T-helper 22 cell (primary cell): ENCODE measurements at places on chromosomes 12 and 14.

- no peak for DNase-seq
Measured at GRCh38 chr14:47191700-47192099, 483.7 kb downstream of the MDGA2 start.

DNA sequence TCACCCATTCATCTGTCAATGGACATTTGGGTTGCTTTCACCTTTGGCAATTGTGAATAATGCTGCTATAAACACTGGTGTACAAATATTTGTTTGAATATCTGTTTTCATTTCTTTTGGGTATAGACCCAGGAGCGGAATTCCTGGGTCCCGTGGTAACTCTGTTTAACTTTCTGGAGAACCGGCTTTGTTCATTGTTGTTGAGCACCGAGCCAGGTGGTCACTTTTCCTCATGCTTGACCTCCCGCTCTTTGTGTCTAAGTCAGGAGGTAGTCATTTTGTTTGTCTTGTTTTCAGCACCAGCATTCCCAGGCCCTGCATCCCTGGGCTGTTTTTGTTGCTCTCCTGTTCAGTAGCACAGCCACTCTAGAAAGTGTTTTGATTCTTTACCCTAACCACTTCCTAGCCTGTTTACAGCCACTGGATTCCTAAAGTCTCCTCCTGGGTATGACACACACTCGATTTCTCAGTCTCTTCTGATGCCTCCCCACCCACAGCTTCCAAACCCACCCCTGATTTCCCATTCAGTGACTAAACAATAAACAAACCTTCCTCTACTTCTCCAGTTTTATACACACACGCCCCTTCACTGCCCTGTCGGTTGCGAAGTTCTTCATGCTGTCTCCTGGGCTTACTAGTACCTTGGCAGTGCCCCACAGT is 37.9 kb downstream of the B4GALNT3 start:
- no peak for DNase-seq

DNA sequence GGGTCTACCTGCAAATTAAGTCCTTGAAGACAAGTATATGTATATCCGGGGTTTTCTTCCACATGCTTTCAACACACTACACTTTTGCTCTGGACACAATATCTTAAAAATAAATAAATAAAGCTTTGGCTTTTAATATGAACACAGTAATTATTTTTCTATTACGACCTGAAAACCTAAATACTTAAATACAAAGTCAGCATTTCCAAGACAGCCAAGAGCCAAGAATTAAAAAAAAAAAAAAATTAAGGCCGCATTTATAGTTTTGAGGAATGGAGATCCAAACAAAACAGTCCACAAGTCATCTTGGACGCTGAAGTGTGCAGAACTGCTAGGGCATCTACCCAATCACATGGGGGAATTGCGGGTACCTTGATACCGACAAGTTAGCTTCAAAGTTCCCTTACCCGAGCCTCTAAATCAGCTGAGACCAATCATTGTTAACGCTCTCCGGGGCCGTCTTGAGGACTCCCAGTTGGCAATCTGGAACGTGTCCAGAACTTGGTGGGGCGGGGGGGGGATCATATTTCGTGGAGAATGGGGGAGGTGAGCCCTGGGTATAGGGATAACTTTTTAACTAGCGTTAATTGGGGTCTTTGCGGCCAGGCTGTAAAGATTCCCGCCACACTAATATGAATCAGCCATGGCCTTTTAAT is 731 bp upstream of the PCNX4 start:
- DNase-seq = no peak

GRCh38 chr14:32192712-32193373 is 9.0 kb upstream of the RNU6-7 start:
- no peak for DNase-seq

GRCh38 chr12:6871052-6871957 is 1.8 kb downstream of the SPSB2 start:
- DNase-seq = no peak

GRCh38 chr14:79986251-79986650 is 225.1 kb downstream of the DIO2 start:
- no peak for DNase-seq

DNA sequence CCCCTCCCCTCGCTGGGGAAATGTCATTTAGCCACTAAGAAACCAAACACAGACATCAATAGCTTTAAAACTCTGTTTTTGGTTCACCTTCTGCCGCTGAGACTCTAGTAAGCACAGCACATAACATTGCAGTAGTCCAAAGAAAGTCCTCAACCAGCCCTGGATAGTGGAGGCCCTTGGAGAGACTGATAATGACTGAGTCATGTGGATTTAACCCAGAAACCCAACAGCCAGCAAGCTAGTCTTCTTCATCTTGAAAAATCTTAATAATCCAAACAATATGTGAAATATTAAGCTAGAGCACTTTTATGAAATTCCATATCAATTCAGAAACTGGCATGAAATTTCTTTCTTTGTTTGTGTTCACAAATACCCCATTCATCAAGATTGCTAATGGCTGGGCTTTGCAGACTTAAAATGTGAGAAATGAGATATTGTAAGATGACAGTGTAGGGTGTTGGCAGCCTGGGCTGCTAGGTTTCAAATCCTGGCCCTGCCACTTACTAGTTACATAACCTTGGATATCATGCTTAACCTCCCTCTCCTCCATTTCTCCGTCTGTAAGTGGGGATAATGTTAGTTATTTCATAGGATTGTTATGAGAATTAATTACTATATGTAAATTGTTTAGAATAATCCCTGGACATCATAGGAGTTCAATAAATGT is 40.1 kb downstream of the RERG start:
- DNase-seq = no peak

DNA sequence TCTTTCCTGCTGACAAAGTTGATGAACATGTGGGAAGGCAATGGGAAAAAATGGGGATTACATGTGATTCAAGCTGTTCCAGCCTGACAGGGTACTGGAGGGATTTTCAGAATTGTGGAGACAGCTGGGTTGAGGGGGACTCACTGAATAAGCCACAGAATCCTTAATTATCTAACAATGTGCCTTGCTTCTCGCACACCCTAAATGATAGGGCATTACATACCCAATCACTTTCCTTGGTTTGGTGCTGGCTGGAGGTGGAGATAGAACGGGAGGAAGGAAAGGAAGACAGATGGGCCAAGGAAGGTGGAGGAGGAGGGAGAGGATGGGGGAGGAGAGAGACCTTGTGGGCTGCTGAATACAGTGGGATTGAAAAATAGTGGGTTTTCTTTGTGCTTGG is 20.7 kb downstream of the PELI2 start:
- DNase-seq = no peak

DNA sequence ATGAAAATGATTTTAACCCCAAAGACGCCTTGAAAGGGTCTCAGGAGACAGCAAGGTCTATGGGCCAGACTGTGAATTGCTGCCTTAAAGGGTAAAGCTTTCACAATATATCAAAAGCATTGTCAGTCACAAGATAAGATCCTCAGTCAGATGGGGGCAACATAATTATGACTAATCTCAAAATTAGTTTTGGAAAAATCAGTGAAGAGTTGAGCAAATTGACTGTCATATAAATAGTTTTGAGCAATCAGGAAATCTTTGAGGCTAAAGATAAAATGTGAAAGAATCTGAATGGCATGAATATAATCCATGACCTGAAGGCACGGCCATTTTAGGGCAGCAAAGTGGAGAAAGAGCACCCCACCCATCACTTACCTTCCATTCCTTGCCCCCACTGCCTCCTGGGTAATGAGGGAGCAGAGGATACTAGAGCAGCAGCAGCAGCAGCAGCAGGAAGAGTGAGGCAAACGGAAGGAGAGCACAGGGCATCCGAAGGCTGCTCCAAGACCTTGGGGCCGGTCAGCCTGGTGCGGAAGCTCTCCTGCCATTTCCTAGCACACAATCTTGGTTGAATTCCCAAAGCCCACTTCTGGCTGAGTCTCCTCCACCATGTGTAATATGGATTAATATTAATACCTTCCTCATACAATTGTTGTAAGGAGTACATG is 7.0 kb downstream of the STON2 start:
- no peak for DNase-seq

DNA sequence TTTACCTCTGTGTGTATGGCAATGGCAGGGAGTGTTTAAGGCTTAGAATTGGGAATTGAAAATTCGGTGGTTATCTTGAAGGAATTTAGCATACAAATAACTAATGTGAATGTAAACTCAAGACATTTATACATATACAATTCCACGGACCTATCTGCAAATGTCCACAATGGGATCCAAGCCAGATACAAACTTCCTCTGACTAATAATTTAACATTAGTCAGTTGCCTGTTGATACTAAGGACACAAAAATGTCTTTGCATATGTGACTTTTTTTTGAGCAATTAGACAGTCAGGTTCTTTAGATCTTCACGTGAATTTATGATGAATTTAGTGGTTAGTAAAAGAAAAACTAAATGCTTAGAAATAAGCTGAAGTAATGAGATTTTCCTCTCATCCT is 40.5 kb downstream of the ESR2 start:
- DNase-seq = no peak

DNA sequence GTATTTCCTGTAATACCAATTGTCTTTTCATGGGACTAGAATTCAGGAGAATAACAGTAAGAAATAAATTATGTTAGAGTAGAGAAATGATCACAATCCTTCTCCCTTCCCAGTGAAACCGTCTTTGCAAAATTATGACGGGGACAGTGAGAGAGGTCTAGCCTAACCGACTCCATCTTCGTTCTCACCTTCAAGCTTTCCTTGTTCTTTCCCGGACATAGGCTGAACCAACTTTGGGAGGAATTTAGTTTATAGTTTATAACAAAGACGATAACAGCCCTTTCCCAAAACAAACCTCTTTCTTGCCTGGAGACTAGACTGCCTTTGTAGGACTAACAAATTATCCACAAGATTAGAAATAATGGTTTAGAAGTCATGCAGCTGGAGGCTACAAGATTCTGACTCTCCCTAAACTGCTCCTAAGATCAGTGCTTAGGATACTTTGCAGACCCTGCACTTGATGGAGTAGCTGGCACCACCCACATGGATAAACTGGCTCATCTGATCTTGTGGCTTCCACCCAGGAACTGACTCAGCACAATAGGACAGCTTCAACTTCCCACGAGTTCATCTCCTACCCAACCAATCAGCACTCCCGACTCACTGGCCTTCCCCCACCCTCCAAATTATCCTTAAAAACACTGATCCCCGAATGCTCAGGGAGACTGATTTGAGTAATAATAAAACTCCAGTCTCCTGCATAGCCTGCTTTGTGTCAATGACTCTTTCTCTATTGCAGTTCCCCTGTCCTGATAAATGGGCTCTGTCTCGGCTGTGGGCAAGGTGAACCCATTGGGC is 521.2 kb upstream of the TBX3 start:
- no peak for DNase-seq
